ENCODE measurements at places on chromosomes 7 and 10.

DNA sequence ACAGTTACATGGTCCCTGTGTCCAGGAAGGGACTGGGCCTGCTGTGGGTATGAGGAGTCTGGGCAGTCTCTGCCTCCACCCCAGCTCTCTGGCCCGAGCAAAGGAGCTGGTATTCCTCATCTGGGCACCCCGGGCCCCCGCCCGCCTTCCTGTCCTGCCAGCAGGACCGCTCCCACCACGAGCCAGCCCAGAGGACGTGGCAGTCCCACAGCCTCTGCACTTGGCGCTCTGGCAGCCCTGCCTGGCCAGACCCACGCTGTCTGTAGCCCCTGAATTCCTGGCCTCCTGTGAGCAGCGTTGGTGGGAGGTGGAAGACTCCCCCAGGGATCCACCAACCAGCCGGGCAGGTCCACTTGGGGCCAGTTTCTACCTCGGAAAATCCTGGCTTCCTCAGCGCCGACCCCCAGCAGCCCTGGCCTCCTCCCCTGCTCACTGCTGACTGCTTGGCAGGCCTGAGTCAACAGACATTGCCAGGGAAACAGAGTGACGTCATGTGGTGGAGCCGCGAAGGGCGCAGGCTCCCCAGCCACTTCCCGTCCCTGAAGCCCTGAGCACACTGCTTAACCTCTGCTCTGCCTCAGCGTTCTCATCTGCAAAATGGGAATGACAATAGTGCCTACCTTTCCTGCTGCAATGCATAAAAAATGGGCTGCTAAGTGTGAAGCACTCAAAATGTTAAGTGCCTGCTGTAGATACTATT is 21.6 kb upstream of the LIMK1 start:
- DNase-seq, result peak; percentile 88

DNA sequence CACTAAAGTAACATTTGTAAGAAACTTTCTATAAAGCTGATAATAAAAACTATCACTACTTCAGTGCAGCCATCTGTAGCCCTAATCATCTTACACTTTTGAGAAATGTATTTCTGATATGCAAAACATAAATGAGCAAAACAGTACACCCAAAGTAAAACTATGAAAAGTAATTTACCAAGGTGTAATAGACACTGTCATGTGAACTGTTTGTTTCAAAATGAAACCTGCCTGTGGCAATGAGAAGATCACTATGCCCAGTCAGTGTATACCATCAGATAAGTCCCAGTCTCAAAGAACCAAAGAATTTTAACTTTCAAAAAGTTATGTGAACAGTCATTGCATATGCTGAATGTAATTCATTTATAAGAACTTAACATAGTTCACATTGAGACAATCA is 398.1 kb downstream of the CDC14C start:
- DNase-seq, result no peak

DNA sequence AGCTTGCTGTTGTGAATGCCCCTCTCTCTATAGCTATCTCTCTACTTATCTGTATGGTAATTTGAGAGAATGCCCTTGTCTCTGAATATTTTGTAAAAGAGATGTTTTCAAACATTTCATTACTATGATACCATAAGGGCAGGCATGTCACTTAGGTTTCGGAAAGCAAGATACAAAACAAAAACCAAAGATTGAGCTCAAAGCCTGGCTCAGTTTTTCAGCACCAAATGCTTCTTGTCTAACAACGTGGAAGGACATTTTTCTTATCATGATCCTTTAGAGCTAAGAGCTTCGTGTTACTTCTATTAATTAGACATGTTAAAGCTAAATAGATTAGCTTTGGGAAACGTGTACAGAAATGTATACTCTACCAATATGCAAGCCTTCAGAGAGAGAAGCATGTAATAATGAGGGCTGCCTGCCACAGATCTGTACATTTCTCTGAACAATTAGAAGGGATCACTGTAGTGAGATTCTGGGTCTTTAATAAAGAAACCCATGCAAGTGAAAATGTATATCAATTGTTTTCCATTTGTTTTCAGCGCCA is 148.9 kb downstream of the ARID5B start:
- DNase-seq, result no peak

DNA sequence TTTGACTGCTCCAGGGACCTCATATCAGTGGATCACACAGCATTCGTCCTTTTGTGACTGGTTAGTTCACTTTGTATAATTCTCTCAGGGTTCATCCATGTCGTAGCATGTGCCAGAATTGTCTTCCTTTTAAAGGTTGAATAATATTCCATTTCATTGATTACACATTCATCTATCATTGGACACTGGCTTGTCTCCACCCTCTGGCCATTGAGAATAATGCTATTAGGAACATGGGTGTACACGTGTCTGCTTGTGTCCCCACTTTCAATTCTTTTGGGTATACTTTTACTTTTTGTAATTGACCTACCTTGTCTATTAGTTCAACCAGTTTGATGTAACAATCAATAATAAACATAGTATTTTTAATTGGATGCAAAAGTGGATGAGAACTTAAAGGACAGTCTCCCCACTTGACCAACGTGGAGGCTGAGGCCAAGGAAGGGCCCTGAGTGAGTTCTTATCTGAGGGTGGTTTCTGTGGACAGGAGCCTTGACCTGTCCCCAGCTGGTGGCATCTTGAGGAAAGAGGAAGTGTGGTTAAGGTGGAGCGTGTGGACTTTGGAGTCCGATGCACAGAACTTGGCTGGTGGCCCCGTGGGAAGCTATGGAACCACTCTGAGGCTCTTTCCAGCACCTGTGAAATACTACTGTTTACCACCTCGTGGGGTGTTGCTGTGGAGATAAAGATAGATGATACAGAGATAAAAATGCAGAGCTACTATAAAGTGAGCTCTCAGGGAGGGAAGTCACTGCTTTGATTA is 16.6 kb downstream of the WDFY4 start:
- DNase-seq, result no peak

- peak; percentile 83 for DNase-seq
Measured at GRCh38 chr10:60914690-60915141, 29.3 kb downstream of the RHOBTB1 start.

- no peak for DNase-seq
Measured at GRCh38 chr7:92808635-92809034, 27.7 kb downstream of the CDK6 start.

DNA sequence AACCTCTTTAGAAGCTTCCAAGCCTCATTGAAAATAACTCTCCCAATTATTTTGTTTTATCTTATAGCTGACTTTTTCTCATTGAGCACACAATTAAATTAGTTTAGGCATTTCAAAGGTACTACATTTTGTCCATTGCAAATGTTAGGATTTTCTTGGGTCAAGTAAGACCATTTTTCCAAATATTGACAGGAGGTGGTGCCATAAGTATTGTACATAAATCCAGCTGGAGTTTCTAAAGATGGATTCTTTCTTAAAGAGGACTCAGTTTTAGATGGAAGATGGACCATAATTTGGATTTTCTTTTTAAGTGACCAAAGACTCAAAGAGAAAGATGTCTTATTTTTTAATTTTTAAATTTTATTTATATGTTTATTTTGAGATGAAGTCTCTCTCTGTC is 12.3 kb upstream of the OPN4 start:
- no peak for DNase-seq

DNA sequence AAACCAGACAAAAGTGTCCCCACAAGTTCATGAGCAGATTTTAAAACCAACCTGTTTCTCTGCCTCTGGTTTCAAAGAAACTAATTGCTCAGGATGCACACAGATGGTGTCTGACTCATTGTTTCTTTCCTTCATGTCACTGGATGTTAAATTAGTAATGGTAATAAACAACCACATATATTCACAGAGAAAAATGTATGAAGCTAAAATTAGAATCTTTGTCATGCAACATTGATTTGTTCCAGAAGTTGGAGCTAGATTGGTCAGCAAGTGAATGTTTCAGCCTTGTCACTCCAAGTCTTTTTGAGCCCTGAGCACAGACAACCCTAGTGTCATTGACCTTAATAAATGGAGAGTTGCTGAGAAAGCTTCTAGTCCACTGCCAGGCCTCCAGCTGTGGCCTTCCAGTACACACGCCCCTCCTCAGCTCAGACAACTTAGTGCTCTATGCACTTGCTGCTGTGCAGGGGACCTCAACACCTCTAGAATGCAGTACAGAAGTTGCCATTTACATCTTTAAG is 175.9 kb downstream of the CCDC71L start:
- DNase-seq, result no peak

- no peak for DNase-seq
Measured at GRCh38 chr7:116361767-116362166, 137.8 kb upstream of the CAV2 start.

DNA sequence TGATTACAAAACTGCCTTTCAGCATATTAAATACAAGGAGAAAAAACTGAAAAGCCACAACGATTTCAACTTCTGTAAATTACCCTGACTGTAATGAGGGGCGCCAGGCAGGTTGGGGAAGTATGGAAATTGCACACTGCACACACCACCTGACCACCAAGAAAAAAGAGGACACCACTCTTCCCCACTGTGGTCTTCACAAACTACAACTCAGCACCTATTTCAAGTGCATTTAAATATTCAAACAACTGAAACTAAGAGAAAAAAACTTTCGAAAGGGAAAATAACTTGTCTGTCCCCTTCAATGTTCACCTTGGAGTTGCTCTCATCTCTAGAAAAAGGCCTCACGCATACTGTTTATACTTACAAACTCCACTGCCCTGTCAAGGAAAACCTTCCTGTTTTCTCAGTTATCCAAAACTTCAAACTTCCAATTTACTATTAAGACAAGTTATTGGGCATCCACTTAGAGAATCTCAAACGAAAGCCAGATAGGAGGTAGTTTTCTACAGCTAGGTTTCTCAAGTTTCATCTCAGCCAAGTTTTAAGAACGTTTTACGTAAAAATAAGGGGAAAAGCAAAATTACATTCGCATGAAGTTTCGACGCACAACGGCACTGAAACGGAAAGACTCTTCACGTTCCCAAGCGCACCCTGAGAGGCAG is 1.4 kb downstream of the LARP4B start:
- no peak for DNase-seq

- no peak for DNase-seq
Measured at GRCh38 chr7:55140941-55141278, 122.1 kb downstream of the EGFR start.

- no peak for DNase-seq
Measured at GRCh38 chr7:149825567-149826343, 12.4 kb upstream of the ZNF862 start.

DNA sequence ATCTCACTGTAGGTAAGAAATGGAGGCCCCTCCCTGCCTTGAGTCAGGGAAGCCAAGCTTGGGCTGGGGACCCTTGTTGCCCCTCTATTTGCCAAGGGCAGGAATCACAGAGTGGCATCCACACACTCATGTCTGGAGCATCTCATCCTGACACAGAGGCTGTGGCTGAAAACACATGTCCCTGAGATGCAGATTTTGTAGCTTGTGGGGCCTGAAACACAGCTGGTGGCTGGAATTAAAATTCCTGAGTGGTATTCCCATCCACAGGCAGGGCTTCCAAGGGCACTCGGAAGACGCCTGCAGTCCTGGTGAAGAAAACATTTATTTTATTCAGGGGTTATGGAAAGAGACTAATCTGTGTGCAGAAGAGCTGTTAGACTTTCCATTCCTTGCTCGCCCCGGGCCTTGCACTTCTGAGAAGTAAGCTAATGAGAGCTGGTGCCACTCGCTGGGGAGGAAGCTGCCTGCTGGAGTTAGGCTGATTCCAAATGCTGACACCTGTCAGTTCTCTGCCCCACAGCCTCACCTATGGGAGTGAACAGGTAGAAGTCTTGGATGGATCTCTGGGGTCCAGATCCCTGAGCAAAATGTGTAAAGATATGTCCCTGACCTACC is 36.0 kb downstream of the C10orf120 start:
- no peak for DNase-seq

GRCh38 chr7:47610506-47611044 is 28.7 kb upstream of the TNS3 start:
- no peak for DNase-seq

DNA sequence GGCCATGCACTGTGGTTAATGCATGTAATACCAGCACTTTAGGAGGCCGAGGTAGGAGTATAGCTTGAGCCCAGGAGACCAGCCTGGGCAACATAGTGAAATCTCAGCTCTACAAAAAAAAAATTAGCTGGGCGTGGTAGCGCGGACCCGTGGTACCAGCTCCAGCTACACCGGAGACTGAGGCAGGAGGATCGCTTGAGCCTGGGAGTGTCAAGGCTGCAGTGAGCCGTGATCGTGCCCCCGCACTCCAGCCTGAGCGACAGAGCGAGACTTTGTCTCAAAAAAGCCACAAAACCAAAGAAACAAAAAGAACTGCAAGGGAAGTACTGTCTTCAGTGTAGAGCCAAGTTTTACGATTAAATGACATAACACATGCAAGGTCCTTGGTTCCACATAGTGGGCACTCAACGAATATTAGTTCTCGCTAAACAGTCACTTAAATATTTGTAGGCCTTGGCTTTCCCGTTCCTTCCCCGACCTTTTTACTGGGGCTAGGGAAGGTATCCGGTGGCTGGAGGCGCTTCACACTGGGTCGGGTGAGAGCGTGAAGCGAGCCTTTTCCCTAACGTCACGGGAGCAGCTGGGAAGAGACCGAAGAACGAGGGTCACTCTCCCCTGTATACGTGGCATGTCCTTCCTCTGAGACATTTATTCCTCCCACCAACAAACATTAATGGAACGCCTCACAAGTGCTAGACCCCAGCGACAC is 993 bp upstream of the SND1 start:
- DNase-seq, result no peak

DNA sequence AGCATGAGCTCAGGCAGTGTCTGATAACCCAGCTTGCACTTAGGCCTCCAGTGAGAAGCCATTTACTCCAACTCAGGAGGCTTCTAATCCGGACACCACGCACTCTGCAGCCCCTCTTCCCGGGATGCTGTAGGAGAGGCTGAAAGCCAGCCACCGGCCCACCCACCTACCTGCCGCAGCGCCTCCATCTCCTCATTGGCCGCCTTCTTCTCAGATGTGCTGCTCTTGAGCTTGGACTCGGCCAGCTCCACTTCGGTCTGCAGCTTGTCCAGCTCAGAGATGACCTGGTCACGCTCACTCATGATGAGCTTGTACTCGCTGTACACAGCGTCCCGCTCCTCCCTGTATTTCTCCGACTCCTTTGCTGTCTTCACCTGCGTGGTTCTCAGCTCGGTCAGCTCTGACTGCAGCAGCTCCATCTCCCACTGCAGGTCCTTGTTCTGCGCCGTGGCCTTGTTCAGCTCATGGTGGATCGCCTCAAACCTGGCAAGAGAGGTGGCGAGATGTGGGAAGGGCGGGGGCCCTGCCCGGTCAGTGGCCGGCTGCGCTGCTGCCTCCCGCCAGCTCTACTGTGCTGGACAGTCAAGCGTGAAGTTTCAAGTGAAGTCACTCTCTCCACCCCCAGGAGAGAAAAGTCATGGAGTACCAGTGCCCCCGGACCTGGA is 84.7 kb downstream of the DLG5 start:
- no peak for DNase-seq
